ENCODE measurements at places on chromosomes 13 and 19. TPM values are rescaled to one million over a fixed set of nuclear protein-coding genes. Genes with fewer than 3 reads are reported as not detected.

PRX gene
- 3.7 TPM for total RNA-seq

RFPL4AL1 gene
- not detected for total RNA-seq

SIGLEC12 gene
- 0.57 TPM for total RNA-seq

CAPNS1 gene
- 637 TPM for total RNA-seq

TUBB4A gene
- 0.40 TPM for total RNA-seq

LNX2 gene
- total RNA-seq: 4.5 TPM

THSD8 gene
- total RNA-seq: 2.2 TPM

ZNF358 gene
- total RNA-seq: 9.8 TPM

LILRA5 gene
- 22.3 TPM for total RNA-seq

SSC5D gene
- 0.68 TPM for total RNA-seq

PGLYRP1 gene
- total RNA-seq: not detected

HOMER3 gene
- total RNA-seq: not detected

PLIN5 gene
- total RNA-seq: 0.65 TPM

CEACAM16 gene
- total RNA-seq: not detected

C1QTNF9B gene
- total RNA-seq: not detected

ATP1A3 gene
- 18.2 TPM for total RNA-seq

ZNF563 gene
- 0.78 TPM for total RNA-seq

MEIOSIN gene
- total RNA-seq: not detected
